ENCODE measurements at places on chromosomes 5 and 9. TPM values are rescaled to one million over a fixed set of nuclear protein-coding genes. Genes with fewer than 3 reads are reported as not detected.

DNA sequence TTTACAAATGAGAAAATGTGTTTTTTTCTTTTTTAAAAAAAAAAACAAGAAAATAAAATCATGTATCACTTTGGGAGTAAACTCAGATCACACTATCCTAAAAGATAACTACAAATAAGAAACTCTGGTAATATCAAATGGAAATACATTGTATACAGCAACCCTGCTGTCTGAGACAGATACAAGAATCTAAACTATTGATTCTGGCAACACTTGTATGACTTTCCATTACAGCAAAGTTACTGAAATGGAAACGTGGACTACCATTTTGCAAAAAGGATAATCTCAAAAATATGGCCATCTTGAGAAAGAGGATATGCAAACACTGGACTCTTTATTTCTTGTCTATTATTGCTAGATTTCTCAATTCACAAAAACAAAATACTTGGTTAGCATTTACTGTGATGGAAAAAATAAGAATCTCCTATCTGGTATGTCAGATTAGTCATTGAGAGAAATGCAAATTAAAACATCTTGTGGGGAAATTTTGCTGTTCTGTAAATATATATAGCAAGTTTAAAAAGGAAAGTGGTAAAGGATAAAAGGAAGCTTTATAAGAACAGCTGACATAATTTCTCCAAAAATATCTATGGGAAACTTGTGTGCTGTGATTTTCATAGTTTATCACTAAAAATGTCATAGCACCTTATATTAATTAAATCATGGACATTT, 112.9 kb upstream of the FER start:
- DNase-seq = no peak

DNA sequence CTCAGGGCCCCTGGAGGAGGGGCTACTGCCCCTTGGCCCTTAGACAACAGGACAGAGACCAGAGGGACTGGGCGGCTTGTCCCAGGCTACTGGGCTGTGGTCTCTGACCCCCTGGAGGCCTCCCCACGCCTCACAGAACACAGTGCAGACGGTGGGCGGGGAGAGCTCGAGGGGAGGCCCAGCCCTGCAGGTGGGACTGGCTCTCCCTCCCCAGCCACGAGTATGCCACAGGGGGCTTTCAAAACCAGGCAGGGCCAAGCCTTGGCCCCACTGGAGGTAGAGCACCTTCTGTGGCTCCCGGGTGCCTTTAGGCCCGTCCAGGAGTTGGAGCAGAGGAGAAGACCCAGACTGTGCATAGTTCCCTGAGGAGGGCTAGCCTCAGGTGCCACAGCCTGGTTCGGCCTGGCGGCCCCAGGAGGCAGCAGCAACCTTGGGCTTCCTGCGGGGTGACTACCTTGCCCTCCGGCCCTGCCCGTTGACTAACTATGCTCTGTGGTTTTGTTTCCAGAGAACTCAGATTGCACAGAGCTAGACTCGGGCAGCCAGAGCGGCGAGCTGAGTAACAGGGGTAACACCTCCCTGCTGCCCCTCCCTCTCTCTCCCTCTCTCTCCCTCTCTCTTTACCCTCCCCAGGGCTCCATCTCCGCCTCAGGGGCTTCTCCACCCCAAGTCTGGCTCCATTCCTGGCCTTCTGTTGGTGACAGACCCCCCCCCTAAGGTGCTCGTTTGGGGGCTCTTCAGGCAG, 15.5 kb downstream of the CARD19 start:
- DNase-seq = no peak

GRCh38 chr9:86994231-86994630, 46.9 kb upstream of the GAS1 start:
- DNase-seq = peak; percentile 39

- DNase-seq = no peak
Measured at GRCh38 chr9:87601176-87601575, 103.5 kb downstream of the DAPK1 start.

DNA sequence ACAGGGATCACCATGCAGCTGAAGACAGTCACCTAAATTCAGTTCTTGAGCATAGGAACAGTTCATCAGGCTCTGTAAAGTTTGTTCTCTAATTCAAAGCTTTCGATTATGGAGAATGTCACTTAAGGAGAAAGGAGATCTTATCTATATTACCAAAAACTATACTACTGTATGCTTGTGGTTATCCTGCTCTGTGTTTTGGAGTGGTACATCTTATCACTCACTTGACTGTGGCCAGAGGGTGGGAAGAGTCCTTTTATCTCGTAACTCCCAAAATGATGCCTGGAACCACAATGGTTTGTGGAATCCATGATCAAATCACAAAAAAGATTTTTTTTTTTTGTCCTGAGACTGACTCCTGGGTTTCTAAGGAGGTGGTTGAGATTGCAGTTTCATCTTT, 230.7 kb downstream of the COMMD10 start:
- no peak for DNase-seq

GRCh38 chr9:70133253-70134208, 89.9 kb downstream of the MAMDC2 start:
- peak; percentile 40 for DNase-seq

DNA sequence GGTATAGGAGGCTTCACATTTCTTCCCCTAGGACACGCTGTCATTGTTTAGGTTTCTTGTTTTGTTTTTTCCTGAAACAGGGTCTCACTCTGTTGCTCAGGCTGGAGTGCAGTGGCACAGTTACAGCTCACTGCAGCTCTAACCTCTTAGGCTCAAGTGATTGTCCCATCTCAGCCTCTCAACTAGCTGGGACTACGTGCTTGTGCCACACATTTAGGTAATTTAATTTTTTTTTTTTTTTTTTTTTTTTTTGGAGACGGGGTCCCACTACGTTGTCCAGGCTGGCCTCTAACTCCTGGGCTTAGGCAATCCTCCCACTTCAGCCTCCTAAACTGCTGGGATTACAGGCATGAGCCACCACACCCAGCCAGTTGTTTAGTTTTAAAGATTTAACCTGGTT, 66.2 kb downstream of the EXOSC2 start:
- DNase-seq = no peak

- DNase-seq = peak; percentile 68
Measured at GRCh38 chr5:168951356-168951755, 349.6 kb downstream of the SLIT3 start.

DNA sequence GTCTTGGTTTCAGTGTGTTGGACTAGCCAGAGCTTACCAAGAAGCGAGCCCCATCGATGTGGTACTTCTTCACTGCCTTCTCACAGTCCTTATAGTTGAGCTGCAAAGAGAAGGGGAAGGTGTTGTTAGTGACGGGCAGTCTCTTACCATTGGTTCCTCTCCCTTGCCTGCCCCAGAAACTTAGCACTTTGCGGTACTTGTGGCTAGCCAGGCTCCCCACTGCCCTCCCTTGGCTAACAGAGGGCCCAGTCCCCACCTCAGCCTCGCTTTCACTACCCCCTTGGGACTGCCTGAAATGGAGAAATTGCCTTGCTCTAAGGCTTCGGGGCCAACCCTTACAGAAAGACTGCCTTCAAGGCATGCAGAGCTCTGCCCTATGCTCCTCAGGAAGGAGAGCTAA, 4.3 kb downstream of the LCP2 start:
- no peak for DNase-seq

DNA sequence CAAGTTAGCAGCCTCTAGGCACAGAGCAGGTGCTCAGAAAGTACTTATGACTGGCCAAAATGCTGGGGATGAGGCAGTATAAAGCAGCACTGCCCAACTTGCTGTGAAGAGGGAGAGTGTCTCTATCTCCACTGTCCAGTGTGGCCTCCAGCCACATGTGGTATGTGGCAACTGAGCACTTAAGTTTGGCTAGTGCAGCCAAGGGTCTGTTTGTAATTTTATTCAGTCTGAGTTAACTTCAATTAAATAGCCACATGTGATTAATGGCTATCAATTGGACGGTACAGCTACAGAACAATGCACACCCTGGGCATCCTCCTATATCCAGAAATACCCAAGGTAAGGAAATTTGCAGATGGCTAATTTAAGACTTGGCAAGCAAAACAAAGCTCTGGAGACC, 26.9 kb downstream of the ROR2 start:
- DNase-seq = no peak

DNA sequence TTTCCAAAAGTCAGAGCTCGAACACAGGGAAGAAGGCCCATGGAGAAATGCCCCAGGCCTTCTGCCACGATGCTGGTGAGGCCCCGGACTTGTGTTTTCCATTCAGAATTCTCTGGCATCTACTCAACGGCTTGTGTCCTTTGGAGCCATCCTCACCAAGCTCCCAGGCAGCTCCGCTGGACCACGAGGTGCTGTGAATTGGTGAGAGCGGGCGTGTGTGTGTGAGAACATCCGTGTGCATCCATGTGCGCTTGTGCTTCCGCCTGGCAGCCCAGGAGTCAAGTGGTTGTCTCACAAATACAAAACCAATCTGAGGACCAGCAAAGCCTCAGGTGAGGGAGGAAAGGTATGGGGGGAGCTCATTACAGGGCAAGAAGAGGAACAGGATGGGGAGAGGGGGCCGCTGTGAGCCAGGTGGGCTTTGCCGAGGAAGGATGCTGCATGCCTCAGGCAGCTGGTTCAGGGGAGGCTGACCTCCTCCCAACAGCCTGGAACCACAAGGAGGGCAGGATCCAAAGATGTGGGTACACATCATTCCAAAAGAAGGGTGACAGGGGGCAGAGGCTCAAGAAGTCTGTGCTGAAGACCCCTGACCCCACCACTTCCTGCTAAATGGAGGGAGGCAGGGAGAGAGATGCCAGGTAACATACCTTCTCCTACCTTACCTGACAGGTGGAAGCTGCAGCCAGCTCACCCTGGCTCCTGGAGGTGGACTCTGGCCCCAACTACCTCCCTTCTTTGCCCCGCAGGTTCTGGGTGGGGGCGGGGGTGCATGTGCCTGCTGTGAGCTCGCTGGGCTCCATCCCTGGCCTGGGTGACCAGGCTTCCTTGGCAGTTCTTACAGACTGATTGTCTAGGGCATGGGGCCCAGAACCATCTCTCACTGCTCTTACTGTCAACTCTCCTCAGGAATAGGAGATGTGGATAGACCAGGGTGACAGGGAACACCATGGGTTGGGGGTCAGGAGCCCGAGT, 196.3 kb downstream of the PAX5 start:
- DNase-seq = no peak

DNA sequence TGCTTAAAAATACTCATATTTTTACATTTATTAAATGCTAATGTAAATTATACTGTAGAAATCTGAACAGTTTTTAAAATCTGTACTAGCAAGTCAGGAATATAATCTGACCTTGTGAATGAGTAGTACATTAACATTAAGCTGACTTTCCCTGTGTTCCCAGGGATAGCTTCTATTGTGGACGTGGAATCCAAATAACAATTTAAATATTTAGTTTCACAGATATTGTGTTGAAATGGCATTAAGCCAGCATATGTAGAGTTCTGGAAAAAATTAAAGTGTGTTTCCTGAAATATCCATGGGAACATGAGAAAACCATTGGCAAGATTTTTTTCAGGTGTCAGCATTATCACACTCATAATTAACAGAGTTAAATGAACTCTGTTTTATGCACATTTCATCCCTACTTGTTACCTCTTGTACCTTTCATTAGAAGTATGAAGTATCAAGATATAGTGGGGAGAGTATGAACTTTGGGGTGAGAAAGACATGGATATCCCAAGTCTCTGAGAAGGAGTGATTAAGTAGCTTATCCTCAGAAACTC, 5.7 kb downstream of the RABGAP1 start:
- no peak for DNase-seq

DNA sequence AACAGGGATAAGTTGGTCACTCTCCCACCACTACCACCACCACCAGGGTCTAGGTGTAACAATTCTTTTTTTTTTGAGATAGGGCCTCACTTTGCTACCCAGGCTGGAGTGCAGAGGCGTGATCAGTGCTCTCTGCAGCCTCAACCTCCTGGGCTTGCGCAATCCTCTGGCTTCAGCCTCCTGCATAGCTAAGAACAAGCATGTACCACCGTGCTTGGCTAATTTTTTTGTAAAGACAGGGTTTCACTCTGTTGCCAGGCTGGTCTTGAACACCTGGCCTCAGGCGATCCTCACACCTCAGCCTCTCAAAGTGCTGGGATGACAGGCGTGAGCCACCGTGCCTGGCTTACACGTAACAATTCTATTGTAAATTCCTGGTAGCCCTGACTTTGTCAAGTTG, 27.5 kb downstream of the CORO2A start:
- DNase-seq = peak; percentile 11

DNA sequence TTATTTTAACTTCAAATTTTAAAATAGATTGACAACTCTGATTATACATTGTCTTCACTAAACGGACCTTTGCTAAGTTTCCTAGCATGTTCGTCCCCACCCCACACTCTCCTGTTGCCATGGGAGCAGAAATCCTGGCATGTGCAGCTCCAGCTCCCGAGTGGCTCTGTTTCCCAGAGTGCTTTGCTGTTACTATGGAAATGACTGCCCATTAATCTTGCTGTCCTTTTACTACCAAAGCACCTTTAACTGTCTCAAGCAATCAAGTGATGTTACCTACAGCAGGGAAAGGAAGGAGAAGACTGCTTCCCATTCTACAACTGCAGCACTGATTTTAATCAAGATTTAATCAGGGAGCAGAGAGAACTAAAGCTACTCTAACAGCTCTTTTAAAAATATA, 212.0 kb upstream of the KIF2A start:
- peak; percentile 49 for DNase-seq

HRCT1 gene
- total RNA-seq = 0.81 TPM

NXNL2 gene
- total RNA-seq = 0.74 TPM

ACTBL2 gene
- not detected for total RNA-seq

DPH7 gene
- 20.2 TPM for total RNA-seq

Data from fibroblast of the aortic adventitia (primary cell).